ENCODE measurements at places on chromosomes 3 and 15. TPM values are rescaled to one million over a fixed set of nuclear protein-coding genes. Genes with fewer than 3 reads are reported as not detected.

- no peak for DNase-seq
Measured at GRCh38 chr3:62558549-62559112, 185.3 kb upstream of the FEZF2 start.

DNA sequence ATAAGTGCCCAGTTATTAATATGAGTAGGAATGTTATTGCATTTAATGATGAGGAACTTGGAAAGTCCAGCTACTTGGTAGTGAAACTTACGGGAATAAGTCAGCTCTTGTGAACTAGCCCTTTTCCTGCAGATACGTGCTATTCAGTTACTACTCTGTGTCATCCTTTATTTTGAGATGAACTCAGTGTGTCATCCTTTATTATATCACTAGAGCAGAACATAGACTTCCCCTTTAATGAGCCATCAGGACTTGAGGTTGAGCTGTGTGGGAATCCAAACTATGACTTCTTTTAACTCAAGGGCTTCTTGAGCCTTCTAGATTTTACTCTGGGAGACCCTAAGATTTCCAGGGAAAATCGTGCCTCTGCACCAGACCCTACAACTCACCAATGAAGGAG, 3.6 kb downstream of the ACTC1 start:
- DNase-seq, result no peak

DNA sequence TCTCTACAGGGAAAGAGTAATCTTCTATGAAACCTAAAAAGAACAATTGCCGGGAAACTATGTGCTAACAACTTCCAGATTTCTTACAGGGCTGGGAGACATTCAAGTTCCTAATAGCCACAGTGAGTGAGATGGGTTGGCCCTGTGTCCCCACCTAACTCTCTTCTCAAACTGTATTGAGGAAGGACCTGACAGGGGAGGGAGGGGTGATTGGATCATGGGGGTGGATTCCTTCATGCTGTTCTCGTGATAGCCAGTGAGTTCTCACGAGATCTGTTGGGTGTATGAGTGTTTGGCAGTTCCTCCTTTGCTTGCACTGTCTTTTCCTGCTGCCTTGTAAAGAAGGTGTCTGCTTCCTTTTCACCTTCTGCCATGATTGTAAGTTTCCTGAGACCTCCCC, 958.7 kb downstream of the AGBL1 start:
- no peak for DNase-seq

GRCh38 chr3:32460031-32460749, 42.5 kb downstream of the CMTM6 start:
- DNase-seq, result peak; percentile 53

DNA sequence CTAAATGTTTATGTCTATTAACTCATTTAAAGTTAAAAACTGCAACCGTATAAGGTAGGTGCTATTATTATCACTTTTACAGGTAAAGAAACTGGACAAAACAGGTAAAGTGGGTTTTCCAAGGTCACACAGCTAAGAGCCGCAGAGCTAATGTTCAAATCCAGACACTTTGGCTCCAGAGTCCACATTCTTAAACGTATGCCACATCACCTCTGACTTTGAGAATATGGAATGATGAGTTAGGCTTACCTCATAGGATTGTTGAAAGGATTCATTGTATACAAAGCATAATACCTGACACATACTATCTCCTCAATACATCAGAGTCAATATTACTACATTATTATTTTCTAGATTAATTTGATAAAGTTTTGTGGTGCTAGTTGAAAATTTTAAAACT, 240.9 kb upstream of the STT3B start:
- DNase-seq, result no peak

DNA sequence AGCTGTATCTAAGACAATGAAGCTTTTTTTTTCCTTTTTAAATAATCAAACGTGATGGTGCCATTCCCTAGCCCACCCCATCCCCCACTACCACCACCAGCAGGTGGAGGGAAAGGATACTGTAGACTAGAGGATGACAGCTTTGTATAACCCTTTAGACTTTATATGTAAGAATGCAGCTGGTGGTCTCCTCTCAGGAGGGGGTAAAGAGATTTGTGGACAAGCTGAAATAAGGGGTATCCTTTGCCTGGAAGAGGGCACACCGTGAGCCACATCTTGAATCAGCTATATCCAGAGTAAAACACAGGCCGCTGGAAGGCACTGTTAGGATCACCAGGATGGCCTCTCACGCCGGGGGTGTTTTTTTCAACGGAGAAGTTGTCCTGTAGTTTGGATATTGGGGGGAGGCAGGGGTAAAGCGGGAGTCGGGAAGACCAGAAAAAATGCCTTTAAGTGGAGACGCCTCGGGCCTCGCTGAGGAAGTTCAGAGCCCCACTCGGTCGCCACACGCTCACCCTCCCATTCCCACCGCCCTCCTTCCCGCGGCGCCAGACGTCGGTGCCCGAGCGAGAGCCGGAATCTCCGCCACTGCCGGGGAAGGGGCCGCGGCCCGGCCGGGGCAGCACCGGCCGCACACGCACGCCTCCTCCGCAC, 986 bp downstream of the KPNA4 start:
- no peak for DNase-seq

GRCh38 chr3:32422943-32423342, 31.3 kb downstream of the CMTM7 start:
- DNase-seq, result no peak

GRCh38 chr3:186705882-186706780, 11.0 kb upstream of the KNG1 start:
- no peak for DNase-seq

- DNase-seq, result no peak
Measured at GRCh38 chr3:130658678-130659077, 88.0 kb downstream of the PIK3R4 start.

Gene LMCD1
- total RNA-seq, result 269 TPM

Gene STAG1
- 28.0 TPM for total RNA-seq

Gene IRAK2
- total RNA-seq, result 10.2 TPM

Measured in upper lobe of left lung (tissue), 6 donors.